HFFc6 (cell line): ENCODE measurements at places on chromosomes 2 and 18.

DNA sequence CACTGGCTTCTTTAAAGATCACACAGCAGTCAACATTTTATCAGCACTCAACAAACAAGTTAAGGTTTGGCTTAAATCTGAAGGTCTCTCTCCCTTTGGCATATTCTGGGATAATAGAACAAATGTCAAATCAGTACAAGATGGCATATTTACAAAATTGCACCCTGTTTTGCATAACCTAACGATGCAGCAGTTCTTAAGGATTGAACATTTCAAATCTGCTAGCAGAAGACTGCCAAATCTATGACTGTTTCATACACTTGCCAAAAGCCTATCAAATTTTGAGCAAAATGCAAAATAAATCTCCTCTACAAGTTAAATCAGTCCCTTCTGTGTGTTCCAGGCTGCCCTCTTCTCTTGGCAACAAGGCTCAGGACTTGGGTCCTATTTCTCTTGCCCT is 73.6 kb downstream of the DPP4 start:
- DNase-seq = no peak

DNA sequence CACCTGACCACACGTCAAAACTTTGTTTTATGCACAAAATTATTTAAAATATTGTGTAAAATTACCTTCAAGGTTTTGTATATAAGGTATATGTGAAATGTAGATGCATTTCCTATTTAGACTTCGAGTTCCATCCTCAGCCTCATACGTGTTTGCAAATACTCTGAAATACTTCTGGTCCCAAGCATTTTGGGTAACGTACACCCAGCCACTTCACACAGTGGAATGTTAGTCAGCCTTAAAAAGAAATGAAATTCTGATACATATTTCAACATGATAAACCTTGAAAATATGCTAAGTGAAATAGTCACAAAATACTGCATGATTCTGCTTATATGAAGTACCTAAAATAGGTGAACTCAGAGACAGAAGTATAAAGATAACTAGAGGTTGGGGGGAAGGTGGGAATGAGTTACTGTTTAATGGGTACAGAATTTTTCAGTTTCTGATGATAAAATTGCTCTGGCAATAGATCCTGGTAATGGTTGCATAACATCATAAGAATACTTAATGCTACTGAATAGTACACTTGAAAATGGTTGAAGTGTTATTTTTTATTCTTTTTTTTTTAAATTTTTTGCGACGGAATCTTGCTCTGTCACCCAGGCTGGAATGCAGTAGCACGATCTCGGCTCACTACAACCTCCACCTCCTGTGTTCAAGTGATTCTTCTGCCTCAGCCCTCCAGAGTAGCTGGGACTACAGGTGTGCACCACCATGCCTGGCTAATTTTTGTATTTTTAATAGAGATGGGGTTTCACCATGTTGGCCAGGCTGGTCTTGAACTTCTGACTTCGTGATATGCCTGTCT is 24.0 kb downstream of the NOP58 start:
- DNase-seq = no peak

DNA sequence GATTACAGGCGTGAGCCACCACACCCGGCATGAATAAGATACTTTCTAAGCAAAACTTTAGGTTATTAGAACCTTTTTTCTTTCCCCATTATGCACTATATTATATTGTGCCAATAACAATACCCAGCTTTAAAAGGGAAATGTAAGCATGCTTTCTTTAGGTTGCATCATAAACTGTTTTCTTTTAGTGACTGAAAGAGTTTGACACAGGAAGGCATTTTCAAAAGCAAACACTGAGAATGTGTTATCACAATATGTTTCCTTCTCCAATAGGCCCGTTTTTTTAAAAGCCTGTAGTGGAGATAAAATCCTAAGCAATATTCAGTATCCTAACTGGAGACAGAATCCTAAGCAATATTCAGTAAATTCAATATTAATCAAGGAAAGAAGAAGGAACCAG is 16.7 kb upstream of the EPB41L5 start:
- DNase-seq = no peak

GRCh38 chr2:81436256-81436655 is 1131.7 kb upstream of the LRRTM1 start:
- no peak for DNase-seq

GRCh38 chr2:16658076-16658739 is 7.4 kb downstream of the CYRIA start:
- no peak for DNase-seq

GRCh38 chr2:197232010-197232409 is 78.6 kb downstream of the ANKRD44 start:
- DNase-seq = no peak

- no peak for DNase-seq
These were observed 19.1 kb downstream of the PLA2R1 start for GRCh38 chr2:160043265-160043664.

GRCh38 chr2:101300164-101300563 is 8.3 kb downstream of the RNF149 start:
- no peak for DNase-seq

DNA sequence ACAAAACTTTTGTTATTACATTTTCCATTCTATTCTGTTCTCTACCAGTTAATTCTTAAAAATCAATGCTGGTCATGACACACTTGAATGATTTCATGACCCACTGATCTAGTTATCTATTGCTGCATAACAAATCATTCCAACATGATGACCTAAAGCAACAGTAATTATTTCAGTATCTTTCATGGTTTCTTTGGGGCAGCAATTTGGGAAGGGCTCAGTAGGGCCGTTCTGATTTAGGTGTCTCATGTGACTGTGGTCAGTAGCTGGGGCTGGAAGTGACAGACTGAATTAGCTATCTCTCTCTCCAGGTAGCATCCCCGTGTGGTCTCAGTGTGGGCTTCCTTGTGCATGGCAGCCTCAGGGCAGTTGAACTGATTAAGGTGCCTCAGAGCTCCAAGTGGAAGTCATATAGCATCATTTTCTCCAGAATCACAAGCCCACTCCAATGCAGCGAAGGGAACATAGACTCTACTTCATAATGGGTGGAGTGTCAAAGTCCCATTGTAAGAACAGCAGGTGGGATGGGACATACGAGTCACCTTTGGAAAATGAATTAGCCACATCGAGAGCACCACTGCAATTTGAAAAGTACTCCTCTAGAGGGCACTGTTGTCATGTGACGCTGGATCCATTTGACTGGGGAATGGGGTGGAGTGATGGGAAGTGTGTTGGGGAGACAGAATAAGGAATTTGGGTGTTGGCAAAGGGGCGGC is 39.1 kb upstream of the FAM136A start:
- peak; percentile 46 for DNase-seq

GRCh38 chr2:46812361-46813019 is 103.1 kb downstream of the MCFD2 start:
- peak; percentile 70 for DNase-seq

DNA sequence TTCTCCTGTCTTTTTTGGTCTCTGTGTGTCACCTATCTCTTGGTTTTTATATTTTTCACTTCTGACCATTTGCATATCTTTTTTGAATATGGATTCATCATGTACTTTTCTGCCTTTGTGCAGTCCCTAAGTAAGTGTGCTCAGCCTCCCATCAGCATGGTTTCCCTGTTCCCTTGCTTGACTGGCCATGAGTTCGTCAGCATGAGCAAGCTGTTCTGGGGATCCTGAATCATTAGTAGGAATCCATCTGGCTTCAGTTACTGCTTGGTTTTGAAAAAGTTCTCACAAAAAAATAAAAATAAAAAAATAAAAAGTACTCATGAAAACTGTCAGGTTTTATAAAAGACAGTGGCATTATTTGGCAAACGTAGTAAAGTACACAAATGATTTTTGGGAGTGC is 144.1 kb downstream of the NCOA1 start:
- peak; percentile 59 for DNase-seq

GRCh38 chr2:200584639-200585038 is 1.2 kb upstream of the AOX1 start:
- no peak for DNase-seq

DNA sequence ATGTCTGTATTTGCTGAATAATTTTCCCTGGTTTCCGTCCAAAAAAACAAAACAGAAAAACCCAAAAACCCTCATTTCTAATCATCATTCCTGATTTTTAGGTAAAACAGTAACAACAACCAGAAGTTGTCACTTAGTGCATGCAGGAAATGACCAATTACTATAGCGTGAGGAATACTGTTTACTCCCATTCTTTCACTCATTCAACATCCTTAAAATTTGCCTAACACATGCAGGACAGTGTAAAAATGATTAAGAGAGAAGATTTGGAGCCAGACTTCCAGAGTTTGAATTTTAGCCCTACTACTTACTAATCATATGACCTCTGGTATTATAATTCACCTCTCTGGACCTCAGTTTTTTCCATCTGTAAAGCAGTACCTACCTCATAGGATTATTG is 83.1 kb downstream of the FIGN start:
- no peak for DNase-seq

DNA sequence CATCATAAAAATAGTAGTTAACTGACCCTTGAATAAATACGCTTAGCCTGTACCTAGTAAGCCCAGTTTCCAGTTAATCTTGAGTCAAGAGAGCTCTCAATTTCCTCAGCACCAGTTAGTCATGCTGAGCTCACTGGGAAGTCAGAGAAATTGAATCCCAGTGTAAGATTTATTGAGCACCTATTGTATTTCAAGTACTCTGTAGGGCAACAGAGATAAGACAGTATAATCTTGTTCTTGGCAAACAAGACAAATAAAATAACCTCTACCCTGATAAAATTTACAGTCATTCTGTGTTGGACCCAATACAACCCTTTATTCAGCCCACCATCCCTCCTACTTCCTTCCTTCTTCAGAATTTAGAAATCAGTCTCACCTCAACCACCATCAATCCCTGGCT is 71.9 kb upstream of the NRP2 start:
- DNase-seq = peak; percentile 1

- DNase-seq = no peak
These were observed 10.5 kb upstream of the ZAP70 start for GRCh38 chr2:97702731-97703470.

- no peak for DNase-seq
These were observed 211.0 kb downstream of the TGIF1 start for GRCh38 chr18:3660739-3661515.

DNA sequence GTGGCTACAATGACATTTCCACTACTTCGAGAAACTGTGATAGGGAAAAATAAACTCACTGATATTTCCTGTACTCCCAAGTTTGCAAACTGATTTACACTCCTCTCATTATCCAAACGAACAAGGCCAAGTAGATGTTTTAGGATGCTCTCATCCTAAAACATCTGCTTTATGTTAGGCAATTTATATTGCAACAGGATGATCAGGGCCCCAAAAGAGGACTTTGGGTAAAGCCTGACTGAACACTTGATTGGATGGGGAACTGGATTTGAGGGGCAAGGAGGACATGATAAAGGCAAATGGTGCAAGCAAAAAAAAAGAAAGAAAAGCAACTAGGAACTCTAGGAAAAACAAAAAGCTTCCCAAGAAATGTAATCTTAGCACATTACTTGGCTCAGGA is 2.1 kb upstream of the HES6 start:
- no peak for DNase-seq

DNA sequence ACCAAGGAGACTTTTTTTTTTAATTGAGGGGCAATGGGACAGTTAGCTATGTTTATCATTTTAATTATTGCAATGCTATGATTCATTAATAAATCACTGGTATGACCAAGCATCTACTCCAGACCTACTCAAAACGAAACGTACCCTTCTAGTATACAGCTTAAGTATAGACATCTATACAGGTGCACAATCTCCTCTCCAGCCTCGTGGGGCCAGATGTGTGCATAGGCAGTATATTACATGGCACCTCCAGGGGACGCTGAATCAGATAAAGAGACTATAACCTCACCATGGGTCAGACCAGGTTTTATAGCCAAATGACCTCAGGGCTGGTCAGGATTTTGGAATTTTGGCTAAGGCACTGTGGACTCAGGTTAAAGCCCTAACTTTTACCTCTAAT is 86.6 kb downstream of the SS18 start:
- no peak for DNase-seq

GRCh38 chr2:136116151-136116812 is 1.7 kb downstream of the CXCR4 start:
- DNase-seq = no peak

DNA sequence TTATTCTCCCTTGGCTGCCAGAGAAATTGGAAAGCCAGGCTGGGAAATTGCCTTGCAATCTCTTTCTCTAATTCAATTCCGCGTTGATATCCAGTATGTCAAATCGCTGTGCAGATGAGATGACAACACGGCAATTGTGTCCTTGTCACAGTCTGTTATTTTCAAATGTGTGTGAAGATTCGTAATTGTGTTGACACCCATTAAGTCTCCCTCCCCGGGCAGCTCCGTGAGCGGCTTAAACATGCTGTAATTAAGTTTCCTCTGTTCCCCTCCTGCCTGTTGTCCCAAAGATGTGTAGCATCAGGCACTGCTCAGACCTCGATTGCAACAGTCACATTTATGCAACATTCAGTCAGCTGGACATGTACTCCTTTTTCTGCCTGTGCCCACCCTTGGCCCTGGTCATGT is 209.5 kb downstream of the LPIN1 start:
- DNase-seq = no peak

DNA sequence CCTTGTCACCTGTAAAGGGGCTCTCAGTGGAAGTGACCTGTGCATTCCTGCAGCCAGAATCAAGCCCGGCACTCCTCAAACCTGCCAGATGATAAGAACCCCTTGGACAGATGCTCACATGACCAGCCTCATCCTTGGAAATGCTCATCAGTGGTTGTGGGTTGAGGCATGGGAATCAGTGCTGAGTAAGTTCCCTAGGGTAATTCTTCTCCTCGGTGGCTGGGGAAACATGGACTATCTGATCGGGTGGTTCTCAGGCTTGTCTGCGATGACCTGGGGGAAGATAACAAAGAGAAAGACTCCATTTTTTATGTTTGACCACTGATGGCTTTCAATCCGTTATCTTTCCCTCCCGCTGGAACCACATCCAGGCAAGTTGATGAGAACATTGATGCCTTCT is 84.0 kb downstream of the SPP2 start:
- no peak for DNase-seq

DNA sequence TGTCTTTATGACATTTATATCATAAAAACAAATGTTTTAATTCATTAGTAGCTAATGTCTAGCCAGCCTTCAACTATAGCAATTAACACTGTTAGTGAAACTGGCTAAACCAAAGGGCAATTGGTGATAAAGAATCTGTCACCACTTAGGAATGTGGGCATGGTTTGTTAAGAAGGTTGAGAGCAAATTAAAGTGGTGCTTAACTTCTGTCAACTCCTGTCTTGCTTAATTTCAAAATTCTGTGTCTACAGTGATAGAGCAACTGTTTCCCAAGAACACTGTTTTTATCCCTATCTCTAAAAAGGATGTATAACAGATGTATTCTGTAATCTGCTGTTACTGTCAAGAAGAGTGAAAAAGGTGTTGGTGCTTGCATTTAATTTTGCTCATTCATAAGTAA is 36.5 kb downstream of the CFAP36 start:
- DNase-seq = no peak

GRCh38 chr2:47725808-47726207 is 57.1 kb upstream of the MSH6 start:
- DNase-seq = no peak
